Stimulated activated CD8-positive, alpha-beta memory T cell treated with anti-CD3 and anti-CD28 coated beads, Interleukin-15, amount 100 ng/mL, for 1 hour (primary cell): ENCODE measurements at places on chromosomes 6 and 20.

- no peak for DNase-seq
Observed at GRCh38 chr6:42819803-42820511, 38.1 kb downstream of the BICRAL start.

- DNase-seq = no peak
Observed at GRCh38 chr6:150899231-150899630, 33.7 kb downstream of the MTHFD1L start.

DNA sequence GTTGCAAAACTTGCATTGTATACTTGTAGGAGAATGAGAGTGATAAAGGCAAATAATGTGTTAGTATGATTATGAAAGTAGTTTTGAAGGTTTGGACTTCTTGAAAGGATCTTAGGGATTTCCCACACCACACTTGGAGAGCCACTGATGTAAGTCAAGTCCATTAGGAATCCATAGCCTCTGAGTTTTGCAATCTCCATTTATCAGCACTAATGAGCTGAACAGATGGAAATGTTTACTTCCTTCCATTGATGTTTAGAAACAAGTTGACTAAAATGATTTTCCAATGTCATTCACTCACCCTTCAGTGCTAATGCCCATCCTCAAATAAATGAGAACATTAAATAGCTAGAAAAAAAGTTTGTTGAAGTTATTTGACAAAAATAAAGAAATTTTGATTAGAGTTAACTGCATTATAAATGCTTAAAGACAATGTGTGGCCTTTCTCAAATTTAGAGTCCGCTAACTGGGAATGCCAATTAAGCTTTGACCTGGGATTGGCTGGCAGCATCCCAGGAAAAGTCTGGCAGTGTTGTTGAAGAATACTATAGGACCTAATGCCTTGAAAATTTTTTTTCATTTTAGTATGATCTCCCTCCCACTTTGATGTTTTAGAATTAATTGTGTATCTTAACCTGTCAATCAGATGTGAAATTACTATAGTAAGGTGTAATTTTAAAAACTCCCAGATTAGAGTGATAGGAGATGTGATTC lies 68.0 kb downstream of the SLC35F1 start:
- no peak for DNase-seq

DNA sequence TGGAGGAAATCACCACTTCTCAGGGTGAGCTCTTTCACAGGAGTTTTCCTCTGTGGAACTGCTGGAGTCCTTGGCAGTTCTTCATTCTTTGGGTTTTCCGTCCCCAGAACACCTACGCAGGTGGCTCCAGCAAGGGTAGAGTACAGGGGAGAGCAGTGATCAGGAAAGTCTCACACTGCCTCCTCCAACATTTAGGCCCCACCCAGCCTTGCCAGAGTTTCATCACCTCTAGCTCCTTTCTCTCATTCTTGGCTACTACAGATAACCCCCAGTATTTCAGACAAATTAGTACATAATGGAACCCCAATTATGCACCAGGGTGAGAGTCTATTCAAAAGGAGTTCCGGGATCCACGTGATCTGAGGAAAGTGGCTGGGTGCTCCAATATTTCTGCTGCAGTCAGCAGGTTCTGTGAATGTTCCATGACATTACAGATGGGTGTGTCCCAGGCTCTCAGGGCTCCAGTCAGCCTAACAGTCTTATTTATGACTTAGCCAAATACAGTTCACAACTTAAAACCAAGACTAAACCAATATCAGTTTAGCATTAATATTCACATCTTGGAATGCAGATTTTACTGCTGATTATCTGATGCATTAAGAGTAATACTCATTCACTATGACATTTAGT lies 44.6 kb downstream of the GPR63 start:
- DNase-seq = no peak

DNA sequence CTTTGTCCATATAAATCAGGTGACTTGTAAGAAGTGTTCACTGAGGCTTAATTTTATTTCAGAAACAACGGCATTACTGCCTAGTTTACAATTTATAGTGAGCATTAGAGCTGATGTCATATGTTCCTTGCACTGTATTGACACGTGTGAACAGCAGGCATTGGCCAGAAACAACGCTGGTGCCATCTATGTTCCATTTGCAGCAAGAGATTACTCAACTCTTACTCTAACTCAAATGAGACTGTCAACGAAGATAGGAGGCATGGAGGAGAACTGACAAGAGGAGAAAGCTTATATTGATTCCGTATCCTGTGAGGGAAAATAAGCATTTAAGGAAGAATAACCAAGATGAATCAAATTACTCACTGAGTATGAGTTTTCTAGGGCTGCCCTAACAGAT lies 48.4 kb downstream of the MTFR2 start:
- no peak for DNase-seq

- DNase-seq = no peak
Observed at GRCh38 chr6:157974341-157974894, 7.2 kb upstream of the SYNJ2 start.

DNA sequence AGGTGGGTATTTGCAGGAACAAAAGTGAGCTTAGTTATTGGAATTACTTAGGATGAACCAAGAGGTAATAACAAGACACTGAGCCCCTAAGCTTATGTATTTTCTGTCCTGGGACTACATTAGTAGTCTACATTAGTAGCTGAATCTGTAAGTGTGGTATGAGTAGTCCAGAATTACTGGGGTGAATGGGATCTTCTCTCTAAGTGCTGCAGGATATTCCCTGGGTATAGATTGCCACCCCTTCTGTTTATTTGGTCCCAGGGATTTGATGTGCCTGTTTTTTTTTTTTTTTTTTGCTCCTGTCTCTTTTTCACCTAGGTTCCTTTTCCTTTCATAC lies 5.9 kb downstream of the CD2AP start:
- no peak for DNase-seq

DNA sequence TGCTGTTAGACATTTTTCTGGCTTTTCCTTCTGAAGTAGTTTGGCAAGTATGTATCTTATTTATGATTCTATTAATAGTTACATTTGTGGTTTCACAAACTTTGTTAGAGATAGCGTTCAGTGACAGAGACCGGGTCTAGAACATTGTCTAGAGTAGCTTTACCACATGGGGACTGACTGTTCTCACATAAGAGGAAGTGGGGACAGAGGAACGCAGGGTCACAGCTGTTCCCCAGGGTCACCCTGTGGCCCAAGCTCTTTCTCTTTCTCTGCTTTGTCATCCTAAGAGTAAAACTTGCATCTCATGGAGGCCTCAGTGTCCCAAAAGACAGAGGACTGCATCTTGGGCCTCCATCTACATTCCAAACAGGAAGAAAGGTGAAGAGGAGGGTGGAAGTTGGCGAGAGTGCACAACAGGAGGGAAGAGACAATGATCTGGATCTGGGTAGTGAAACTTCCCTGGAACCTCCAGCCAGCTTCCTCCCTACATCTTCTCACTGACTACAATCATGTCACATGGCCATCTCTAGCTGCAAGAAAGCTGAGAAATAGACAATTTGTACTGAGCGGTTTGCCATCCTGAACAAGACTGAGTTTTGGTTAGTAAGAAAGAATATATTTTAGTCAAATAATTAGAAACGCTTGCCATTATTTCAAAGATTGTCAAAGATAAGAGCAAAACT lies 645.8 kb upstream of the ARID1B start:
- DNase-seq = no peak

DNA sequence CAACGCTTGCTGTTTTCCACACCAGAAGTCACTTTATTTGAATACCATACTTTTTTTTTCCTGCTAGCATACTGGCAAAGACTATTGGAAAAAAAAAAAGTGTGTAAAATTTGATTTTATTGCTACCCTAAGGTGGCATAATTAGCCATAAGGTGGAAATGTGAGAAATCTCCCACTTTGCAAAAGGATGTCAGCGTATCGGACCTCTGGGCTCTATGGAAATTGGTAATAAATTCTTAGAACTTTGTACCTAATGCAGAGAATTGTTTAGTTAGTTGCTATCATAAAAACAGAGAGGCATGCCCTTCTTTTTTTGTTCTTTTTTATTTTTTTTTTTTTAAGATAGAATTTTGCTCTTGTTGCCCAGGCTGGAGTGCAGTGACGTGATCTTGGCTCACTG lies 63.7 kb upstream of the GMDS start:
- DNase-seq = no peak

DNA sequence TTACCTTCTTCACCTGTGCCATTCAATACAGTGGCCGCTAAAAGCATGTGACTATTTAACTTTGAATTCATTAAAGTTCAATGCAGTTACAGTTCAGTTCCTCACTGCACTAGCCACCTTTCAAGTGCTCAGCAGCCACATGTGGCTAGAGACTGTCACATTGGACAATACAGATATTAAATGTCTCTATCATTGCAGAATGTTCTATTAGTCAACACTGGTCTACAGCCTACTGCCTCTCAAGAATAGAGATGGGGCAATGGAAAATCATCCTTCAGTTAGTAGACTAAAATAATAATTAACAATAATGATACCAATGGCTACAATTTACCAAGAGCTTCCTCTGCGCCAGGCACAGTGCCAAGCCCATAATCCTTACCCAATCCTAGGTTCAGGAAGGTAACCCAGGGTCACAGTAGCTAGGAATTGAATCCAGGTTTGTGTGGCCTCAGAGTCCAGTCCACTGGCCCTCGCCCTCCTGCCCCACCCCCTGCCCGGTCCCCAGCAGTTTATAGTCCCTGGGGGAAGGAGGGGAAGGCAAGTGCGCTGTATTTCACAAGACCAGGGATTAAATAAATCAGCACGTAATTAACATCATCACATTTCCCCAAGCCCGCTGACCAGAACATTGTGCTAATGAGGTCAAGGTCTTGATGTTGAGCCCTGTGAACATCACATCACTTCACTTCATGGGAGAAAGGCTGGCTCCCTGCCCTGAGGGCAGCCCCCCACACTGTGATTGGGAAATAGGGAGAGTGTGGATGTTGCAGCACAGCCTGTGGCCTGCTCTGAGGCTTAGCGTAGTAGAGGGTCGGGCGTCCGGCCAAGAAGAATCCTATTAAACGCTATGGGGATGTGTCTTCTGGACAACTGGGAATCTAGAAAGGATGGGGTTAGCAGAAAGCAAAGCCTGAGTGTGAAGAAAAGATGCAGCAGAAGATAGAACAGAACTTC lies 147.2 kb downstream of the VEGFA start:
- DNase-seq = no peak

DNA sequence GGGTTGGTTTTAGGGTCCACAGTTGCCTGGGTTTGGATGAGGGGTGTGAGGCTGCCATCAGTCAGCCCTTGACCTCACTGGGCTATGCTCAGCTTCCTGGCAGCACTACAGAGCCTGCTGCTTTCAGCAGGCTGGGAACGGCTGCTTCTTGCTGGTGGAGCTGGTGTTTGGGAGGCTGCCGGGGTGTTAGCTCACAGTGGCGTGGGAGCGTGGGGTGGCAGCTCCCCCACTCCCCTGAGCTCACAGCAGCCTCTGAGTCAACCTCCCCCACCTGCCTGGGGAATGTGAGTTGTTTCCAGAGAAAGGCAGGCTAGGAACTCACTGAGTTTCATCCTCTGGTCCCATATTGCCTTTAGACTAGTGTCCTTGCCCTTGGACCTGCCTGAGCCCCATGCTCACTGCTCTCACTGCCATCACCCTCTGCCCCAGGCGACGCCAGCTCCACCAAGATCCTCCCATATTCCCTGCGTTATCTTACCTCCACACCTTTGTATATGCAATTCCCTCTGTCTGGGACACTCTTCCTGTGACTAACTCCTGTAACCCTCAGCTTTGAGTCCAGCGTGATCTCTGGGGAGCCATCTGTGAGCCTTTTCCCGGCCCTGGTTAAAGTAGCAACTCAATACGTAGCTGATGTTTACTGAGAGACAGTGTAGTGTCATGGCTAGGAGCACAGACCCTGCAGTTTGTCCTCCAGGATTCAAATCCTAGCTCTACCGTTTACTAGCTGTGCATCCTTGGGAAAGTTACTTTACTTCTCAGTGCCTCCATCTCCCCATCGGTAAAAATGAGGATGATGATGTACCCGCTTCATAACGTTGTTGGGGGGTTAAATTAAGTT lies 34.8 kb downstream of the PPP1R16B start:
- DNase-seq = no peak

- no peak for DNase-seq
Observed at GRCh38 chr6:122894791-122895190, 101.2 kb upstream of the CLVS2 start.

DNA sequence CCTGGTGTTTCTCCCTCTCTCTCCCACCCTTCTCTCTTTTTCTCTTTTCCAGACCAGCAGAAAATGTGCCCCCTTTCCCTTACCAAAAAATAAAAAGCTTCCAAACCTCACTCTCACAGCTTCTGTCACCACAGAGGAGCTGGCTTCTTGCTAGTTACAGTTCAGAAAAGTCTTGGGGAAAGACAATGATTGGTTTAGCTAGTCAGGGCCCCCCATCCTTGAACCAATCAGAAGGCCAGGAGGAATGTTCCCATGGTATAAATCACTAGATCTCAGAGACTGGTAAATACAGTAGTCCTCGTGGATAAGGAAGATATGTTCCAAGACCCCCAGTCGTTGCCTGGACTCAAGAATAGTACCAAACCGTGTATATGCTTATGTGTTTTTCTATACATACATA lies 231.1 kb upstream of the TAB2 start:
- no peak for DNase-seq

- no peak for DNase-seq
Observed at GRCh38 chr6:149931501-149931900, 8.6 kb upstream of the RAET1G start.

- no peak for DNase-seq
Observed at GRCh38 chr6:34132486-34133185, 13.3 kb downstream of the GRM4 start.

DNA sequence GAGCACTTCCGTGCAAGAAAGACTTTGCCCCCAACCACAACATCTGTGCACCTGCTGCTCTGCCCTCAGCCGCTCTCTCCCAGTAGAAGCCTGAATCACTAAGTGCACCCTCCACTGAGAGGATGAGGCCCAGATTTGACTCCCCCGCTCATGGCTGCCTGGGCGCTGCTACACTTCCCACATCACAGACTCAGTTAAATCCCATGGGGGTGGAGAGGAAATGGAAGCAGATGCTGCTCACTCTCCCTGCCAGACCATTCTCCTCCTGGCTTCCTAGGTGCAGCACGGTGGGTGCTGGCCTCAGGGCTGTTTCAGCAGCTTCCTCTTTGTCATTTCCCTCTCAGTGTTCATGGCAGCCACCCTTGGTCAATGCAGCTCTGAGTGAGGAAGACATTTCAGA lies 4.8 kb downstream of the CST5 start:
- no peak for DNase-seq

DNA sequence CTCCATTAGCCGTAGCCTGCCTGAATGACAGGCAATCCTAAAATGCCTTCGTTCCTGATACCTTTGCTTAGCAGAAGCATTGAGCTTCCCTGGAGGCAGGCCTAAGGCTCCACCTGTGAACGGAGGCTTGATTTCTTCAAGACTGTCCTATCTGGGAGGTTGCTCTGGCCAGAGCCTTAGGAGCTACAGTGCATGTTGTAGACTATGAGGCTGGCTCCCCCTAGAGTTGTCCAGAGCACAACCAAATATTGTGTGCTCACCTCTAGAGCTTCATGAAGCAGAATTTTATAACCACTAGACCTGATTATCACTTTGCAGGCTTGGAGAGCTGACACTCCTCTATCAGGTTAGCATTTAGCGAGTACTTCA lies 217.8 kb downstream of the MAFB start:
- DNase-seq = no peak

GRCh38 chr6:169558378-169558773 lies 143.5 kb downstream of the WDR27 start:
- no peak for DNase-seq

- DNase-seq = no peak
Observed at GRCh38 chr6:141467881-141468280, 664.8 kb upstream of the GJE1 start.
